LHCN-M2 (cell line): ENCODE measurements at places on chromosomes 6 and 20.

GRCh38 chr20:44835116-44835515 lies 24.8 kb upstream of the RIMS4 start:
- no peak for DNase-seq

DNA sequence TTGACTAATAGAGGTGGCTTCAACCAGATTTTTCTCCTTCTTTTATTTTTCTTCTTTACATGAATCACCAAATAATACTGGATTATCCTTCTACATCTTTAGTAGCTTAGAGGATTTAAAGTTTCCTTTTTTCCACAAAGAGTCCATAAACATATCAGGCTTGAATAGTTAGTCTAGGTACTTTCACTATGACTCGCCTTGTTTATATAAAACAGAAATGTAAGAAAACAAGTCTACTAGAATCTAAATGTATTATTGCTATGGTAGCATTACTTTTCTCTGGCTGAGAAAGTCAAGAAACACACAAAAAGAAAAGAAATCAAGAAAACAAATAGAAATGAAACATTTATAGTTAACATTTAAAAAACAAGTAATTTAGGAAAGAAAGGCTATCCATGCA lies 215.2 kb downstream of the PTPRK start:
- DNase-seq = peak; percentile 46

GRCh38 chr6:115717062-115717461 lies 343.6 kb downstream of the FRK start:
- DNase-seq = no peak

DNA sequence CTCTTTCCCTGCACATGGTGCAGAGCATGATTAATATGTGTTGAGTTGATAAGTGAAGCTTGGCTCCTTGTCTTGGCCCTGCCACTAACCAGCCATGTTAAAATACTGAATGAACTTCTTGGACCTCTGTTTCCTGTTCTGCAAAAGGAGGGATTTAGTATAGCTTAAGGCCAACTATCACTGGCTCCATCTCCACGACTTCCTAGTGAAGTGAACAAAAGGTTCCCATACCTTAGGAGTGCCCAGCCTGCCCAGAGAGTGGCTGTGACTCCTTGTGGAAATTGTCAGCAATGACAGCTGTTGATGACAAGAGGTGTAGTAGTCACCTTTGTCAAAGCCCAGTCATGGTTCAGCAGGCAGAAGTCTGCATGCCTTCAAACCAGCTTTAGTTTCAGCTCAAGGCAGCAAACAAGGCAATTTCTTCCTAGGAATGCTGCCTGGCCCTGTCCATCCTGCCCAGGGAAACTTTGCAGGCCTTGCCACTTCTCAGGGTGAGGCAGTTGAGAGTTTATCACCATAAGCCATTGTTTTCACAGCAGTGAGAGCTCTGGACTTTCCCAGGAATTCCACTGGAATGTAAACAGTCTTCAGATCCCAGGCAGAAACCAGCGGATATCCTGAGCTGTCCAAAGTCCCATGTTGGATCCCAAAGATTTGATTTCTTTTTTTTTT lies 169.7 kb upstream of the TNFAIP3 start:
- DNase-seq = peak; percentile 79
